Fibroblast of skin of left biceps (primary cell): ENCODE measurements at places on chromosomes 7 and 10.

GRCh38 chr10:114556236-114557122, 101.6 kb downstream of the ABLIM1 start:
- no peak for DNase-seq

- DNase-seq, result no peak
Observed at GRCh38 chr10:48273741-48274140, 755 bp downstream of the FRMPD2 start.

- no peak for DNase-seq
Observed at GRCh38 chr10:99844433-99844955, 62.1 kb downstream of the ABCC2 start.

GRCh38 chr10:72593963-72594362, 31.9 kb downstream of the MICU1 start:
- DNase-seq, result no peak

- DNase-seq, result no peak
Observed at GRCh38 chr10:63720676-63721075, 199.5 kb downstream of the REEP3 start.

DNA sequence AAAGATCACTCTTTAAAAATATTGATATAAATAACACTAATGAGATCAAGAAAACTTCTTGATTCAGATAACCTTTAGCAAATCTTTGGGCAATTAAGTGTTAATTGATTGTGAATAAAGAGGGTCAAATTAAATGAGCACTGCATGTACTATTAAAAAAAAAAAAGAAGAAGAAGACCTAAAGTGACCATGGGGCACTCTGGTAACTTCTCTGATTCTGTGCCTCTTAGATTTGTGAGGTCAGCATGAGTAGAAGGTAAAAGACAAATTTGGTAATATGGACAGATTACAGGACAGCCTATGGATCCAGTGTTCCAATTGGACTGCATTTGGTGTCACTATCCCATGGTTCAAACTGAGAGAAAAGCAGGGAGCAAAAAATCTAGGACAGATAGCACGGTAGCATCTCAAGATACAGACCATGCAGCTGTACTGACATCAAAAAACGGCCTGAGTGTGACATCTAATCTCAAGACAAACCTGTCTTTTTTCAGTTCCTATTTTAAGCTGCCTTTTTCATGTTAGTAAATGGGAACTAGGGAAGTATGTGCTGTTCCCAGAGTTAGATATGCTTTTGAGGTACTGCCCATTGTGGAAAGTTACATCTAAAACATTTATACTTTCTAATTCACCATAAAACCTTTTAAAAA, 128.0 kb downstream of the KCND2 start:
- no peak for DNase-seq

DNA sequence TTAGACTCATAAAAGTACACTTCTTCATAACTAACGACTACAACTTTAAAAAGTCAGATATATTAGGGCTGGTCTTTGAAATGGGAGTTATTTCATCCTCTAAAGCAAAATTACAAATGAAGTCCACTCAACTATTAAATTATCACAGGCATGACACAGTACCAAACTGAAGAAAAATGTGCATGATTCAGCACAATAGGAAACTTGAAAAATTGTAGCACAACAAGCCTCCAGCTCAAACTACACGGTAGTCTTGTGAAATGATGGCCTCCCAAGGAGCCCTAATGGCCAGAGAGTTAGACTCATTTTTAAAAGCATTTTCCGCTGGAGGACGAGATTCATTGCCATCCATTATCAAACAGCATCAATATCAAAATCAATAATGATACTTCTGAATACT, 76.4 kb downstream of the MAGI2 start:
- DNase-seq, result no peak

DNA sequence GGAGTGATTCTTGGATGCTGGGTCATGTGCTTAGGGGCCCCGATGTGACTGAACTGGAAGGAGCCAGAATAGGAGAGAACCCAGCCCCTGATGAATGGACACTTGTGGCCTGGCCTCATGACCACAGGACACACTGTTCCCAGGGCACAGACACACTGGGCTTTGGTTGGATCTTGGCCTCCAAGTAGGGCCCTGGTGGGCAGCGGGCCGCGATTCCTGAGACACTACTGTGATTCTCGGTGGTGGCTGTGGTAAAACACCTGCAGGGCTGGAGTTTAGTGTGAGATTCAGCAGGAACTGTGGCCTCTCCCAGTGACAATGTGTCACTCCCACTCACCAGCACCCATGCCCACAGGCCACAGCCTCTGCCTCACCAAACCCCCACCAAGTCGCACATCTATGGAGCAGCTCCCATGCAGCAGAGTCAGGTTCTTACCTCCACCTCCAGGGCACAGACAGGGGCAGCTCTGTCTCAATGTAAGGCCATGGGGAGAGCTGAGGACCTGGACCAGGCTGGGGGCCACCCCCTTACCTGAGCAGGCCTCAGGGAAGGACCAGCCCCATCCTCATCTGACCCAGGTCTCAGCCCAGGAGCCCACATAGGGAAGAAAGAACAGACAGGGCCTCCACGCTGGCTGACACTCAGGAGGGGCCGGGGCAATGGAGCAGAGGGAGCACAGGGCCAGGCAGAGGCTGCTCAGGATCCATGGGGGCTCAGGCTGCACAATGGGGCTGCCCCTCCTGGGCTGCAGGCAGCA, 33.2 kb upstream of the ZNF716 start:
- no peak for DNase-seq

GRCh38 chr7:42017349-42017986, 219.5 kb downstream of the GLI3 start:
- DNase-seq, result no peak

DNA sequence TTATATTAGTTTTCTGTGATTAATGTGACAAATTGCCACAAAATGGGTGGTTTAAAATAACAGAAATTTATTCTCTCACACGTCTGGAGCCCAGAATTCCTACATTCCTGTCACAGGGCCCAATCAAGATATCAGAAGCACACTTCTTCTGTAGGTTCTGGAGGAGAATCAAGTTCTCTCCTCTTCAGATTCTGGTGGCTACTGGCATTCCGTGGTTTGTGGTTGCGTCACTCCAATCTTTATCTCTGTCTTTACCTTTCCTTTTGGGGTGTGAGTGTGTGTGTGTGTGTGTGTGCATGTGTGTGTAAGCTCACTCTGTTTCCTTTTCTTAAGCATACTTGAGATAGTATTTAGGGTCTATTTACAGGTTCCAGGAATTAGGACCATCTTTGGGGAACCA, 115.5 kb upstream of the DKK1 start:
- peak; percentile 15 for DNase-seq

DNA sequence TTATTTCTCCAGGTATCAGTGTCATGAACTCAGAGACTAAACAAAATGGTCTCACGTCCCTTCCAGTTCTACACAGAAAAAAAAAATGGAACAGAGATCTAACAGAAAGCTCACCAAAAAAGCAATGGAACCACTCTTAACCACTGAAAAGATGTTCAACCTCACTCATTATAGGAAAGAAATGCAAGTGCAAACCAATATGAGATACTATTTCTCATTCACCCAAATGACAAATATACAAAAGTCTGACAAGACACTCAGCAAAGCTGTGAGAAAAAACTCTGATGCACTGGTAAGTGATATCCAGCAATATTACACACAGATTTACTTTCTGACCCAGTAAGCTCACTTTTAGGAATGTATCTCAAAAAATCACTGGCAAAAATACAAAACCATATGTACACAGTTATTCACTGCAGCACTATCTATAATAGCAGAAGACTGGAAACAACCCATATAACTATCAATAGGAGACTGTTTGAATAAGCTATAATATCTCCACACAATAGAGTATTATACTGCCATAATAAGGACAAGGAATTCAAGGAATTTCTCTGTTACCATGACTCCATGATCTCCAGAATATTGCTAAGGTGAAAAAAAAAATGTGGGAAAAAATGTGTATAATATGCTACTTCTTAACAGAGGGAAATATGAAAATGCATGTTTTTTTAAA, 36.6 kb downstream of the ABI1 start:
- DNase-seq, result no peak

DNA sequence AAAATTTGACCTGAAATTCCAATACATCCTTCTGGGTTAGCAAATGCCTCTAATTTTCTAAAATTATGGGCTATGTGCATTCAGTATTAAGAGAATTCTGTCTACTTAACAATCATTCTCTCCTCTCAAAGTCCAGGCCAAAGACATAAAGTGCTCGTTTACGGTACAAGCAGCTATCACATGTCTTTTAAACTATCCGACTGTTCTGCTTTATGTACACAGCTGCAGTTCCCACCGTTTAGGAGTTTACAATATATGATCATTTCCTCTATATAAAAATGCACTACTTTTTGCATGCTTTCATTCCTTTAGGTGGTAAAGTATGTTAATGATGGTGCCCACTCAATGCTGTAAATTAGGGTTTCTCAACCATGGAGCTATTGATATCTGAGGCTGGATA, 34.0 kb downstream of the CDK6 start:
- no peak for DNase-seq

DNA sequence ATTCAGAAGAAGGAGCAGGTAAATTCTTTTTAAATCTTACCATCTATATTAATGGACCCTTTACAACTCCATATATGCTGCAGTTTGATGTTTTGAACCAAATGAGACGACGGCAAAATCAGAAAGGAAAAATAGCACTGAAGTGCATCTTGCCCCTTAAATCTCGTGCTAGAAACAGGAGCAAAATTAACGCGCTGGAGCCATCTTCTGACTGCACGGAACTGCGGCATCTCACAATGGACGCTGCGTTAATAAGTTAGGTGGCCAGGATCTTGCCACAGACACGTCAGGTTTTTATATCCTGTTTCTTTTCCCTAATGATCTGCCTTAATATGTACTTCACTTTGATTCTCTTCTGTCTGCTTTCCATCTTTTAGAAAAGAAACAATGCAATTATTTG, 354.5 kb downstream of the TFEC start:
- no peak for DNase-seq
